Renal pelvis (tissue), 12 donors: ENCODE measurements at places on chromosomes 16 and 17. TPM values are rescaled to one million over a fixed set of nuclear protein-coding genes. Genes with fewer than 3 reads are reported as not detected.

QRICH2 gene
- 10.2 TPM for polyA plus RNA-seq

PRSS8 gene
- 91.2 TPM for polyA plus RNA-seq

DNA sequence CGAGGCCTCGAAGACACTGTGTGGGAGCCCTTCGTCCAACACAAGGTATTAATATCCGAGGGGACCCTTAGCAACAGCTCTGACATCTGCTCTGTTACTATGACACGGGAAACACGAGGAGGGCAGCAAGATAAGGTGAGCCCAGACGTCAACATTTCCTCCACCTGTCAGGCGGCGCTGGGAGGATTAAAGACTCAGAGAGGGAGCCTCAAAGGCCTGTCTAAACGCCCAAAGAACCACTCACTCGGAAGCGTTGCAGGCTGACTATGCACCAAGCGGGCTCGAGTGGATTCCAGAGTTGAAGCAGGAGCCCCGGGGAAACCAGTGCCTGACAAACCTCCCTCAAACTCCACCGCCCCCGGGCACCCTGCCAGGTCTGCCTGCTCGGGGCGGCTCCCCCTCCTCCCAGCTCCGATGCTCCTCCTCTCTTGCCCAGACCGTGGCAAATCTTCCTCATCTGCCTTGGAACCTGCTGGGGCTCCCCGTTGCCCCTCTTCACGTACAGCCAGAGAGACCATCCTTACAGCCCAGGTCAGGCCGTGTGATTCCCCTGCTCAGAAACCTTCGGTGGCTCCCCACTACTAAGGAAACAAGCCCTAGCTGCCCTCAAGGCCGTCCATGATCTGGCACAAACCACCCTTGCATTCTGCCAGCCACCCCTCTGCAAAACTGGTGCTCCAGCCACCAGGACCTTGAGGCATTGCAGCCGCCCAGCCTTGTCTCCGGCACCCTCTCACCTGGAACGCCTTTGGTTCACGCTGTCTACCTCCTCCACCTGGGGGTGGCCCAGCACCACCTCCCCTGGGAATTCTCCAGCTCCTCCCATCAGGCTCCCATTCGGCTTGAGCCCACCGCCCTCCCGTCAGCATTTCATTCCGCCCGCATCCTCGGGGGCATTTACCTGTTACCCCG, 16.2 kb downstream of the RPH3AL start:
- DNase-seq = no peak

DNA sequence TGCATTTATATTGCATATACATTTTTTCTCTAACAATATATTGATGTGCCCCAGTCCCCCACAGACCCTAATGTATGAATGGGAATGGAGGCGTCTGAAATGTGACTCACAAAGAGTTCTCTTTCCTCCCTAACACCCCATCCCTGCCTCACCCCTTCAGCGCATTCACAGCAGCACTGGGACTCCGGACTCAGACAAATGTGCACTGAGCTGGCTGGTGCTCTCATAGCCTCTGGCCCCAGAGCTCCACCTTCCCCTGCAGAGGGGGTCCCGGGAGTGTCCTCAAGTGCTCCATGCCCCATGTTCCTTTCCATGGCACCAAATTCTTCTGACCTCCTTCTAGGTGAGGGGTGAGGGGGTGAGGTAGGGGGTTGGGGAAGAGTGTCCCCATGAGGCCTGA, 20.6 kb downstream of the NPTX1 start:
- DNase-seq = no peak

GRCh38 chr16:85100265-85100664, 12.0 kb downstream of the CIBAR2 start:
- no peak for DNase-seq
